ENCODE measurements at places on chromosomes 5 and 9. TPM values are rescaled to one million over a fixed set of nuclear protein-coding genes. Genes with fewer than 3 reads are reported as not detected.

Gene NSG2
- not detected for total RNA-seq

Gene LVRN
- 11.0 TPM for total RNA-seq

Gene AUH
- 25.7 TPM for total RNA-seq

Gene ZNF367
- 1.8 TPM for total RNA-seq

Gene IL7R
- 8.6 TPM for total RNA-seq

Gene PDE6A
- not detected for total RNA-seq

Gene SHC3
- 6.9 TPM for total RNA-seq

Gene MLANA
- total RNA-seq = not detected

Gene MELK
- total RNA-seq = 0.39 TPM

Gene ARL14EPL
- total RNA-seq = 0.63 TPM

Gene PCDHGB7
- total RNA-seq = 12.7 TPM

Gene MOB3B
- 5.8 TPM for total RNA-seq

Gene RNF183
- total RNA-seq = not detected

Gene SAXO1
- 0.24 TPM for total RNA-seq
